ENCODE measurements at places on chromosomes 1 and 21.

DNA sequence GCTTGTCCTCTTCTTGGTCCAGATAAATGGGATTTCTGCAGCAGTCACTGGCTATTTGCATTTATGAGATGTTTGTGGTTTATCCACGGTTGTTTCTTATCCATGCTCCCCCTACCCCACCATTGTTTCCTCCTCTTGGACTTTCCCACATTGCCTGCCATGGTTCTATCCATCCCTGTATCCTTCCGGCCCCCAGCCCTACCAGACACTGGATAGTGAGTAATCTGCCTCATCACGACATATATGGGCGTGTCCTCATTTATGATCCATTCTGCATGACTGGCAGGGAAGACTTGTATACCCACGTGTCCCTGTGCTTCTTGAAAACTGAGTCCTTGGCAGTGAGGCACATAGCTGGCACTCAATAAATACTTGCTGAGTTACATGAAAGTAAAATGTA, 40.1 kb downstream of the CACNA1S start:
- DNase-seq = no peak

DNA sequence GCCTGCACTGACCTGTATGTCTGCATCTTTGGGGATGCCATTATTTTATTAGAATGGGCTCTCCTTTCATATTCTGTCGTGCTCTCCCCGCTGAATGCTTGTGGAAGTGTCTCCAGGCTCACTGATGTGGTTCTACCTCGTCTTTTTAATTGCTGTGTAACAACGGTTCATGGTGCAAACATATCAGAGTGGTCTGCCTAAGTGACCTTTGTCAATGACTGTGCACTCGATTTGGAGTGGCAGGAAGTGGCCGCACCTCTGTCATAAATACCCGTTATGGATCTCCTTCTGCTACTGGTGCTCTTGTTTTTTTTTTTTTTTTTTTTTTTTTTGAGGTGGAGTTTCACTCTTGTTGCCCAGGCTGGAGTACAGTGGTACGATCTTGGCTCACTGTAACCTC, 38.3 kb downstream of the SPSB1 start:
- DNase-seq = no peak

GRCh38 chr1:163305441-163305840, 16.3 kb upstream of the NUF2 start:
- DNase-seq = no peak

- DNase-seq = peak; percentile 73
Measured at GRCh38 chr1:24216276-24217074, 29.4 kb upstream of the IFNLR1 start.

DNA sequence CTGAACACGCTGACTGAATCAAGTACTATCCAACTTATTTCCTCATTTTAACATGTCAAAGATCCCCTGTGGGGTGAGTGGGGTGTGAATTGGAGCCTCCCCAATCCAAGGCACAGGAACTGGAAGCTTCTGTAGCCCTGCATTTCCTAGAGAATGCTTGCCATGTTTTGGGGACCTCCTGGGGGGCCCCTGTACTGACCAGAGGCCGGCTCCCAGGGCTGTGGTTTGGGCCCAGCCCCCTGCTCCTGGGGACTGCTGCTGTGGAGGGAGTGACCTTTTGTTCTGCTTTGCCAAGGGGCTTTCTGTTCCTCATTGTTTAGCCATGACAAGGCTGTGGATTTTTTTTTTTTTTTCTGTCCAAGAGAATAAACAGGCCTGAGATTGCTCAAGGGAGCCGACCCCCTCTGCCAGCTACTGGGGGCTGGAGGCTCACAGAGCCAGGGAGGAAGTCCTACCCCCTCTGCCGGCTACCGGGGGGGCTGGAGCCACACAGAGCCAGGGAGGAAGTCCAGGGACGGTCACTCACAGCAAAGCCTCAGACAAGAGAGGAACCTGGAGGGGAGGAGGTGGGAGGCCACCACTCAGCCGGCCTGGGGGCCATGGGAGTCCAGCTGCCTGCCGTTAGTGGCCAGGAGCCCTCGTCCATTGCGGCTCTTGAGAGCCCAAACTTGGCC, 17.4 kb downstream of the TNFRSF1B start:
- peak; percentile 70 for DNase-seq
